CD4-positive, alpha-beta T cell treated with Interleukin-15 for 4 hours (primary cell): ENCODE measurements at places on chromosomes 1 and 21.

GRCh38 chr1:8496473-8496872 is 178.6 kb downstream of the SLC45A1 start:
- DNase-seq: peak; percentile 44

DNA sequence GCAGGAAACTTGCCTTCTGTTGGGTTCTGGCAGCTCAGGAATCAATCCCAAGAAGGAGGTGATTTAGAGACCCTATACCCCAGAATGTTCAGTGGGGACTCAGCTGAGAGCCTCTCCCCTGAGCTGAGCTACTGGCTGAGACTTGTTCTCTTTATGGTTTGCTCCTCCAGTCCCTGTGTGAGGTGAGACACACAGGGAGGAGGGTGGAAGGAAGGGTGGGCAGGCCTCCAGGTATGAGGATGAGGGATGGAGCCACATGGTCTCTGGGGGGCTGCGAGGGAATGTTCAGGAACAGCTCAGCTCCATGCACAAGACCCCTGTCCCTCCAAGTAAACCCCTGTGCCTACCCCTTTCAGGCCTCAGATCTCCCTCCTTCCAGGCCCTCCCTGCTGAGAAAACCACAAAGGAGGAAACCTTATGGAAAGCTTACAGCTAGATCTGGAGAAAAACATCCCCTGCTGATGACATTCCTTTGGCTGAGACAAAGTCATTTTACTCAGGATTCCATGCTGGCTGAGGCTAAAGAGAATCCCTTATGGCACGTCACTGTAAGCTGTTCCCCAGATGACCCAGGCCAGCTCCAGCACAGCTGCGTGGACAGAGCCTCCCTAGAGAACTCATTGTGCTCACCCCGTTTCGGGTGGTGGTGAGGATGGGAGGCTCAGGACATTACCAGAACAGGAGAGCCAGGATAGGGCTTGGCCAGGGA is 91.5 kb upstream of the IPO9 start:
- DNase-seq: no peak

GRCh38 chr1:174995916-174996315 is 3.8 kb upstream of the CACYBP start:
- DNase-seq: no peak

DNA sequence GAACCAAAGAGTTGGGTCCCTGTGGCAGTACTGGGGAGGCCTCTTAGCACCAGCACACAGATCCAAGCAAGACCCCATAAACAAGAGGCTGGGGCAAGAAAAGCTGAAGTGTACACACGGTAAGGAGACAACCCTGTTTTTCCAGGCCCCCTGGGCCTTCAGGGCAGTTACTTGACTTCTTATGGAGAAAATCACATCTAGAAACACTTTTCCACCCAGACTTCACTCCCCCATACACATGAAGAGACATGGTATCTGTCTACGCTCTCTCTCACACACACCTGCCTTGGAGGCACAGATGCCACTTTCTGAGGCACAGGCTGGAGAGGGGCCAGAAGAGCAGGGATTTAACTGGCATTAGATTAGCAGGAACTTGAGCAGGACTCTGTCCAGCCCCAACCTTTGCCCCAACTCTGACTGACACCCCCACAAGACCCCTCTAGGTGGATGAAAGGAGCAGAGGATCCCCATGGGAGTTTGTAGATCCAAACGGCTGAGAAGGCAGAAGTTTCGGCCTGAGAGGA is 2.2 kb downstream of the CERS2 start:
- no peak for DNase-seq

DNA sequence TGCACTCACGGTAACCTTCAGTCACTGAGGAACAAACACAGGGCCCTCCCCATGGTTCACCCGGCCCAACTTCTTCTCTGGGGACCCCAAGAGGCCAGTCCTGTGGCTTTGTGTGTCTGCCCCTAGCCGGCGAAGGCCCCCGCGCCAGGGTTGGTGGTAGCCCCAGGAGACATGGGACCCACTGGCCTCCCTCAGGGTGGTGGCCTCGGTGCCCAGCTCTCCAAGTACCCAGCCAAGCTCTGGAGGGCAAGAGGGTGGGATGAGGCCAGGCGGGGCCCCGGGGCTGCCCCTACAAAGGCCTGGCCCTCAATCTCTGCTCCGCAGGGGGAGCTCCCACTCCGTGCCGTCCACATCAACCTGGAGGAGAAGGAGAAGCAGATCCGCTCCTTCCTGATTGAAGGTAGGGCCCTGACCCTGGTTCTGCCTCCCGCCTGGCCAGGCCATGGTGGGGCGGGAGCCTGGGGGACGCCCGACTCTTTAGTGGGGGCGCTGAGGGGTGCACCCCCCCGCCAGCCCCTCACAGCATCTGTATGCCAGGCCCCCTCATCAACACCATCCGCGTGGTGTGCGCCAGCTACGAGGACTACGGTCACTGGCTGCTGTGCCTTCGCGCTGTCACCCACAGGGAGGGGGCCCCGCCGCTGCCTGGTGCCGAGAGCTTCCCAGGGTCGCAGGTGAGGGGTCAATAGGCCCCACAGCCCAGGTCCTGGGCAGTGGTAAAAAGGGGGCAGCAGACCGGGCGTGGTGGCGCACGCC is 5.6 kb downstream of the PLEKHN1 start:
- DNase-seq: no peak

- no peak for DNase-seq
Measured at GRCh38 chr21:34625030-34625593, 10.2 kb upstream of the RCAN1 start.

DNA sequence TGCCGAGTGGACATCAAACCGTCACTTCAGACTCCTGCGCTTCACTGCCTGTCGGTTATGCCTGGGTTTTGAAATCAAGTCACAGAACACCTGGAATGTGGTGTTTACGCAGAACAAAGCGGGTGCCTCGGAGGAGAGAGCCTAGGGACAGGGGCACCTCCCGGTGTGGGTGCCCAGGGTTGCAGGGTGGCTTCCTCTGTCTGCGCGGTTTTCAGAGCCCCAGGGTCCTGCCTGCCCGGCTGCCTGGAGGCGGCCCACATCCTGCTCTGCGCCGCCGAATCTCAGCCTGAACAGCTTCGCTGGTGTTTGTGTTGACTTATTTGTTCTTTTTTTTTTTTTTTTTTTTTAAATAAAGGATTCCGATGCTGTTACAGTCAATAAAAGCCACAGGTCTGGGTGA is 113.5 kb upstream of the COL6A1 start:
- no peak for DNase-seq

DNA sequence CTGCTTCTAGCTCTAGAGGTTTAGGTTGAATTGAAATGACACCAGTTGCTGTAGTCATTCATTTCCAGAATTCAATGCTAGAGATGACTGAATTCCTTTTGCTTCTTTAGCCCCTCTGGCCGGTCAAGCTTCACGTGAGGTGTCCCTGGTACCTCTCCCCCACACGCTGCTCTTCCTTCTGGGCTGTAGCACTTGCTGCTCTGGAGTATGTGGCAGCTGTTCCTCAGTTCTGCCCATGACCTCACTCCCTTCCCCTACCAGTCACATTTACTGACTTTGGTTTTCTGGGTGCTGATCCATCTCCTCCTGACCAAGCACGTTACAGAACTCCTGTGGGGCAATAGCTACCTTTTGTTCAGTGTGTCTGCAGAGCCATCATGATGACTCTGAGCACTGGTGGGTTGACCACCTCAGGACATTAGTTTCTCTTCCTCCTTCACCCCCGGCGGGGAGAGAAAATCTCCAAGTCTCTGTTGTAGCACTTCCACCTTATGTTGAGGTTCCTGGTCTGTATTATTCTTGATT is 128.1 kb downstream of the HHAT start:
- DNase-seq: no peak

DNA sequence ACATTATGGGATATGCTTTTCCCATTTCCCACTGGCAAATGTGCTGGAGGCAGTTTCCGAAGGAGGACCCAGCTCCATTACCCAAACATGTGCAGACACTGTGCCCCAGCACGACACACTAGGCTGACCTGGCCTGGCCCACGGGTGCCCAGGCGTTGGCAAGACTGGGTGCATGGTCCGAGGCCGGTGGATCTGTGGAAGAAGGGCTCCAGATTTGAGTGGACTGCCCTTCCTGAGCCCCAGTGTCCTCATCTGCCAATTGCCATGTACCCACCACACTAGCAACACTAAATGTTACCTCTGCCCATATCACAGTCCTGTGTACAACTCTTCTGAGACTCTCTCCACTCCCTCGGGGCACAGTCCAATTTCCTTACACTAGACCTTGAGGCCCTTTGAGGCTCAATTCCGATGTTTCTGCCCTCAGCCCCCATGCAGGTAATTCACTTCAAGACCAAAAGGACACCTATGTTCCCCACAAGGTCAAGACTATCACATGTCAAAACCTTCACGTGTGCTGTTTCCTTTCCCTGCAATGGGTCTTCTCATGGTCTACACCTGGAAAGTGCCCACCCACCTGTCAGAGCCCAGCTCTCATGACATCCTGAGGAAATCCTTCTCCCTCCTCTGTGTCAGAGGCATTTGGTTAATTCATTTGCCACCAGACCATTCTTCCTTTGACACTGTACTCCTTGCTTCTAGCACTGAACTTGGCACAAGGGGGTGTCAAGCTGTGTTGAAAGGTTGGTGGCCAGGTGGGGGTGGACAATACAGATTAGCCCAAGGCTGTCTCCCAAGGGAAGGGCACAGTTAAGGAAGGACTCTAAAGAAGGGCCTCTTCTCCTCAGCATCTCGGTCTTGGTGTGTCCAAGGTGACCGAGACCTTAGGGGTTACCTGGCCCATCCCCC is 124.9 kb downstream of the DMRTB1 start:
- no peak for DNase-seq
